WTC11 (cell line): ENCODE measurements at places on chromosomes 1 and 21. TPM values are rescaled to one million over a fixed set of nuclear protein-coding genes. Genes with fewer than 3 reads are reported as not detected.

PLA2G2D gene
- not detected in 3 replicates for total RNA-seq

CR1 gene
- 0.13 to 0.34 TPM (median 0.30 TPM) in 3 replicates for total RNA-seq

PUM1 gene
- 142 to 151 TPM (median 147 TPM) in 3 replicates for total RNA-seq

PAQR7 gene
- 6.7 to 9.1 TPM (median 8.4 TPM) in 3 replicates for total RNA-seq

NCAM2 gene
- total RNA-seq = 0.64 to 1.6 TPM (median 0.94 TPM) in 3 replicates

KLHL21 gene
- total RNA-seq = 15.1 to 17.6 TPM (median 15.3 TPM) in 3 replicates

AIRE gene
- total RNA-seq = 0.05 to 0.09 TPM in 2 of 3 replicates, not detected in the other

TMEM82 gene
- 0.48 to 1.4 TPM (median 0.94 TPM) in 3 replicates for total RNA-seq

ATP6V1G3 gene
- not detected in 3 replicates for total RNA-seq

CSF3R gene
- total RNA-seq = 0.09 to 0.30 TPM (median 0.26 TPM) in 3 replicates

AJAP1 gene
- 1.5 to 2.1 TPM (median 1.6 TPM) in 3 replicates for total RNA-seq

CATSPERE gene
- total RNA-seq = 0.30 to 0.66 TPM (median 0.46 TPM) in 3 replicates

S100A2 gene
- total RNA-seq = 0.74 to 1.6 TPM (median 0.80 TPM) in 3 replicates

GCSAML gene
- not detected in 3 replicates for total RNA-seq

FAM151A gene
- total RNA-seq = 0.11 TPM in 1 of 3 replicates, not detected in the others

WDR64 gene
- total RNA-seq = not detected in 3 replicates

SLC44A3 gene
- 4.7 to 7.2 TPM (median 6.9 TPM) in 3 replicates for total RNA-seq

RHBDL2 gene
- 0.26 to 0.30 TPM (median 0.27 TPM) in 3 replicates for total RNA-seq

ZNF648 gene
- 0.17 to 0.46 TPM (median 0.27 TPM) in 3 replicates for total RNA-seq

DCDC2B gene
- not detected in 3 replicates for total RNA-seq

SLAMF1 gene
- total RNA-seq = 0.11 to 0.15 TPM (median 0.11 TPM) in 3 replicates

TRAF5 gene
- 22.2 to 25.8 TPM (median 25.5 TPM) in 3 replicates for total RNA-seq

OLFML2B gene
- 4.9 to 6.5 TPM (median 6.2 TPM) in 3 replicates for total RNA-seq

SLFNL1 gene
- total RNA-seq = 0.05 TPM in 1 of 3 replicates, not detected in the others

SH3D21 gene
- total RNA-seq = 22.1 to 29.3 TPM (median 26.9 TPM) in 3 replicates

SYT11 gene
- 6.1 to 8.9 TPM (median 7.5 TPM) in 3 replicates for total RNA-seq

RSPH1 gene
- total RNA-seq = 0.11 to 0.30 TPM (median 0.16 TPM) in 3 replicates

ACBD6 gene
- total RNA-seq = 49.9 to 53.5 TPM (median 51.9 TPM) in 3 replicates

ZSCAN20 gene
- 3.7 to 5.4 TPM (median 4.0 TPM) in 3 replicates for total RNA-seq

RNU1-4 gene
- 1,028 to 1,267 TPM (median 1,197 TPM) in 3 replicates for total RNA-seq
